Esophagus squamous epithelium (tissue), 5 donors: ENCODE measurements at places on chromosomes 12 and 14.

GRCh38 chr14:104707608-104708595 is 16.1 kb upstream of the ADSS1 start:
- DNase-seq = no peak

DNA sequence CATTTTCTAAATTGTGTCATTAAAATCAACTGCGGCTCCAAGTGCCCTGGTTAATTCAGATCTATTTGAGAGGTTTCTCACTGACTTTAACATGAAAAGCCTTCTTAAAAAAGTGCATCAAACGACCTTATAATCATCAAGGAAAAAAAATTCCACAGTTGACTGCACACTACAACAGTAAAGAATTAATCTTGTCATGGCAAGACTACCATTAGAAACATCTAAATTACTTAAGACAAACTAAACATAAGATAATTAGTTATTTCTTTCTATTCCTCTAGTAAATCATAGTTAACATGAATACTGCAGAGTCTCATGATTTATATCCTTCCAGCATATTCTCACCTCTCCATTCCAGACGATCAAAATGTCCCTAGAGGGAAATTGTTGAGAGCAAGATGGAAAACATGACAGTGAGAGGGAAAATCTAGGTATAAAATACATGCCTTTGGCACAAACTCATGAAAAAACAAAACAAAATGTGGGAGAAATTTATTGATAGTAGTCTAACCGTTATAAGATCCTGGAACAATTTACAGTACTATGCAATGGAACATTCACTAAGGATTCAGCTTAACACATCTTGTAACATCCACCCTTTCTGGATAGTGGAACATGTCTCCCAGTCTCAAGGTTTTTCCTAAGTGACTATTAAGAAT is 112.5 kb downstream of the PRKD1 start:
- DNase-seq = no peak

- DNase-seq = no peak
Measured at GRCh38 chr12:106633451-106633823, 50.6 kb downstream of the RFX4 start.

DNA sequence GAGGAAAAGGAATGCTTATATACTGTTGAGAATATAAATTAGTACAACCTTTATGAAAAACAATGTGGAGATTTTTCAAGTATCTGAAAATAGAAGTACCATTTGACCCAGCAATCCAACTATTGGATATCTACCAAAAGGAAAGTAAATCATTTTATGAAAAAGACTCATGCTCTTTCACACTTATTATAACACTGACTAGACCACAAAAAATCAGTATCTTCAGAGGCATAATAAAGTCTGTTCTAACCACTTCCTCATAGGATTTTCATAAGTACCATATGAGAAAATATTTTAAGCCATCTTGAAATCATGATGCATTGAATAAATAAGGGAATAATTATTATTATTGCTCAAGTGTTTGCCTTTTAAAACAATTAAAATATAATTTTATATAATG is 90.8 kb downstream of the SLCO1B1 start:
- DNase-seq = no peak

DNA sequence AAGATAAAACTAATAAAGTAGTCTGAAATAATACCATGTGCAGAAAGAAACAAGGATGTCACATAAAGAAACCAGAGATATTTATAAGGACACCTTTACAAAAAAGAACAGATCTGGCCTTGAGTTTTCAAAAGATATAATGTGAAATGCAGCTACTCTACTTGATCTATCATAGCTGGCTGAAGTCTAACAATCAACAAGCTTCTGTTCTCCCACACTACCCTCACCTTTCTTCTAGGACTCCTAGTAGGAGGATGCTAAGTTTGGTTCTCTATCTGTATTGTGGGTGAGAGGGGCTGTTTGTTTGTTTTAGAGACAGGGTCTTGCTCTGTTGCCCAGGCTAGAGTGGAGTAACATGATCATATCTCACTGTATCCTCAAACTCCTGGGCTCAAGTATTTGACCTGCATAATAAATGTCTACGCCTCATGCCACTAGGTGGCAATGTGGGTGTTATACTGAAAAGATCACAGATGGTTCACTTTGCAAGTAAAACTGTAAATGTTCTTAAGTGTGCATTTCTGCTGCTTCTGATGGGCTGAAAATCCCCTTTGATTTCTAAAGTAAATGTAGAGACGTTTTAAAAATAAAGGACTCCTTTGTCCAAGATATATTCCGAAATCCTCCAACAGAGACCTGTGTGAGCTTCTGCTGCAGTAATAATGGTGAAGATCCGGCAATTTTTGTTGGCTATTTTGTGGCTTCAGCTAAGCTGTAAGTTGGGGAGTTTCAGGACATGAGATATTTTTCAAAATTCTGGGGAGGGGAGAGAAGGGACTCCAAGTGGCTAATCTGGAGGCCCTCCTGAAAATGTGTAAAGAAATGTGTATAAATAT is 269.3 kb downstream of the DAD1 start:
- no peak for DNase-seq

DNA sequence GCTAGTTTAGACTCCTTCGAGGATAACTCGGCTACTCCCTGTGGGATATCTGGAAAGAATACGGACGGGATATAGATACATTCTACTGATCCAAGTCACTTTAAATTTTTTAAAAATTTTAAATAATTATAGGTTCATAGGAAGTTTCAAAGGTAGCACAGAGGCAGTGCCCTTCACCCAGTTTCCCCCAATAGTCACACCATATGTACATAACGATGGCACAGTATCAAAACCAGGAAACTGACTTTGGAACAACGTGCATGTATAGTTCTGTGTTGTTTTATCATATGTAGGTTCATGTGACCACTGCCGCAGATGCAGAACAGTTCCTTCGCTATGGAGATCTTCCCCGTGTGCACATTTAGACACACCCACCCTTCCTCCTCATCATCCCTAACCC is 352.3 kb downstream of the CACNA1C start:
- no peak for DNase-seq

DNA sequence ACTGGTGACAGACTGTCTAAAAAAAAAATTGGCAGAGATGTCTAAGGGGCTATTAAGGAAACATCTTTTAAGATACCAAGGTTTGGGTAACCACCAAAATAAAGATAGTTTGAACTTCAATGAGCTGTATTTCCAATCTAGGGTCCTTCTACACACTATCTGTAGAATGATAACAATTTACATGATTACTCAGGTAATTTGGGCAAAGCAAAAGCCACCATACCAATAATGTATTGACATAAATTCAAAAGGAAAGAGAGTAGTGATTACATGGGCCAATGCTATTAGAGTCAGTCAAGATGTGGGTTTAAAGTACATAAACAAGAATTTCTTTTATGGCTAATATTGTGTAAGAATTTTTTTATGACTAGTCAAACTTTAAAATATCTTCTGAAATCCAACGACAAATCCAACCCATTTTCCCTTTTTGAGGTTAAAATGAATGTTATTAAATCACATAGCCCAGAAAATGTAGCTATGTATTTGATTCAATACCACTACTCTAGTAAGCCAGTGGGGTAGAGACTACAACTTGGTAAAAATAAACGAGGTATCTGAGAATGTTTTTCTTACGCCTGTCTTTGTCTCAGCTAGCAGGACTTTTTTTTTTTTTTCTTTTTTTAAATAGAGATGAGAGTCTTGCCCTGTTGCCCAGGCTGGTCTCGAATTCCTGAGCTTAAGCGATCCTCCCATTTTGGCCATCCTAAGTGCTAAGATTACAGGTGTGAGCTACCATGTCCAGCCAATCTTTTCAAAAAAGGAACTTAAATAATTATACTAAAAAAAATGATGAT is 10.4 kb downstream of the PNN start:
- no peak for DNase-seq

- DNase-seq = no peak
Measured at GRCh38 chr12:5051334-5051733, 7.7 kb downstream of the KCNA5 start.

DNA sequence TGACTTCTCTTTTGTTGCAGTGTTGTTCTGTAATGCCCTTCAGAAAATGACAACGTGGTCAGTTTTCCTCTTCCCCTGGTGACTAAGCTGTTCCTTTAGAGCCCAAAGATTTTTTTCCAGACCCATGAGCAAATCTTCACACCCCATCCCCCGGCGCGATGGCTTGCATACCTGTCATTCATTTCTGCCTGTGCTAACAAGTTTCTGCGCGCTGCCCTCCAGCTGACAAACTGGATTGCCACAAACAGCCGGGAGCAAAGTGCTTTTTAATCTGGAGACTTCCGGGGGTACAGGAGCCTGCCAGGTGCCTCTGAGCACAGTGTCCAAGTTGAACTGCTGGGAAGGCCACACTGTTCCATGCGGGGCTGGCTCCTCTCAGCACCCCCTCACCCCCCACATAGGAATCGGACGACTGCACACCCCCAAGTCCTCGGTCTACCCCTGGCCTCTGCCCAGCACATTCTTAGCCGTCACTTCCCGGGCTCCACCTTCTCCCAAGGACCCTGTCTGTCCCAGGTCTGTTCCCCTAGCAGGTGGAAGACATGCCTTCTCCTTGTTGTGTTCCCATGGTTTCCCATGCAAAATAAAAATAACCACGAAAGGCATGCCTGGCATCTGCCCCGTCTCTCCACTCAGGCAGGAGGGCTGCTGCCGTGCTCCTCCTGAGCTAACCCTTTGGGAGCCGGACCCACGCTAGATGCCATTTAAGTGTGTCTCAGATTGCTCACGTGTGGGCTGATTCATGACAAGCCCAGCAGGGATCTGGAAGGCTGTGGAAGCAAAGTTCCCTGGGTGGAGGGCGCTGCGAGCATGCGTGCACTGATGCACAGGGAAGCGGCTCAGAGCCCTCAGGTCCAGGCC is 14.1 kb downstream of the RILPL1 start:
- DNase-seq = no peak
